Stimulated activated CD8-positive, alpha-beta memory T cell treated with anti-CD3 and anti-CD28 coated beads, Interleukin-4, amount 100 ng/mL, for 4 hours (primary cell): ENCODE measurements at places on chromosomes 7 and 10.

DNA sequence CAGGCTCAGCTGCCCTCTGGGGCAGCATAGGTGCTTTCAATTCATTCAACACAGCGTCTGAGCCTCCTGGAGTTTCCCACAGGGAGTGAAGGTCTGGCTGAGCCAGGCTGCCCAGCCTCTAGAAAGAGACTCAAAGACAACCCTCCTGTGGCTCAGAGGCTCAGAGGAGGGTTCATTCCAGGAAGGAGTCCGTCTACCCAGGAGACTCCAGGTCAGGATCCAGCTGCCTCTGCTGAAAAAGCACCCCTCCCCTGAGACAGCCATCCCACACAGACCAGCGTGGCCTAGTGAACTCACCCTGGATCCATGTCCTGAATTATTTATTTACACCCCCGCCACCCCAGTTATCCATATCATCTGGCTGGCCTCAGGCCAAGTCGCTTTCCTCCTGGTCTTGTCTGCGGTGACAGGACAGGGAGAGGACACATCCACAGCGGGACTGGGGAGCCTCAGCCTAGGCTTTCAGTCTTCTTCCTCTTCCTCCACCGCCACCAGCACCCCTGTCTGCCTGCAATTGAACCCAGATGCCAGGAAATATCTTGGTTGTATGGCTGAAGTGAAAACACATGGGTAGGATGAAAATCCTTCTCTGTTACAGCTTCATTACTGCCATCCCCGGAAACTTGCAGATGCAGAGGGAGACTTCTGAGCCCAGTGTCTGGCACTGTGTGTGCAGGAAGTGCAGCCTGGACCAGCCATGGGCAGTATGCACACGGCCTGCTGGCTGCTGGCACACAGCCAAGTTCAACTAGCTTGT, 44.0 kb upstream of the COL13A1 start:
- DNase-seq, result no peak

- no peak for DNase-seq
Observed at GRCh38 chr10:94239696-94240095, 123.0 kb downstream of the NOC3L start.

DNA sequence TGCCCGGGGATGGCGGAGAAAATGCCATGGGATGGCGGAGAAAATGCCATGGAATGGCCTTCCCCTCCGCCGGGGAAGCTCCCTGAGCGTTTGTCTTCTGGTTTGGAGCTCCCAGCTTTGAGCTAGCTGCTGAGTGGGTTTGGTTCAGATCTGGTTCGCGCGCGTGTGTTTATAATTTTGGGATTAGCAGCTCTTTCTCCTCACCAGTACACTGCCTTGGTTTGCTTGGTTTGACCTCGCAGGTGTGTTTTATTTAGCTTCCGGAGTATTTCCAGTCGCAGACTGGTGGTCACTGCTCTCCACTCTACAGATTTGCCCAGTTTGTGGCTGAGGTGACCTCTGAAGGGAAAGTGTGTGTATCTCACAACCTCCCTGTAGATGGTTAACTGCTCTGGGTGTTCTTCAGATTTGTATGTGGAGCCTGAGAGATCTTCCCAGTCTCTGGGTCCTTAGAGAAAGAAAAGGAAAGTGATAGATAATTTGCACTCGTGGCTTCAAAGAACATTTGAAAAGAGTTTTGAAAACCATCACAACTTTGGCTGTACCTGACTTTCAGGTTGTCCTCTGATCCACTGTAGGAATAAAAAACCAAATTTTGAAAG, 597 bp downstream of the ZNF277 start:
- no peak for DNase-seq

- no peak for DNase-seq
Observed at GRCh38 chr10:118343115-118343514, 991 bp upstream of the FAM204A start.

DNA sequence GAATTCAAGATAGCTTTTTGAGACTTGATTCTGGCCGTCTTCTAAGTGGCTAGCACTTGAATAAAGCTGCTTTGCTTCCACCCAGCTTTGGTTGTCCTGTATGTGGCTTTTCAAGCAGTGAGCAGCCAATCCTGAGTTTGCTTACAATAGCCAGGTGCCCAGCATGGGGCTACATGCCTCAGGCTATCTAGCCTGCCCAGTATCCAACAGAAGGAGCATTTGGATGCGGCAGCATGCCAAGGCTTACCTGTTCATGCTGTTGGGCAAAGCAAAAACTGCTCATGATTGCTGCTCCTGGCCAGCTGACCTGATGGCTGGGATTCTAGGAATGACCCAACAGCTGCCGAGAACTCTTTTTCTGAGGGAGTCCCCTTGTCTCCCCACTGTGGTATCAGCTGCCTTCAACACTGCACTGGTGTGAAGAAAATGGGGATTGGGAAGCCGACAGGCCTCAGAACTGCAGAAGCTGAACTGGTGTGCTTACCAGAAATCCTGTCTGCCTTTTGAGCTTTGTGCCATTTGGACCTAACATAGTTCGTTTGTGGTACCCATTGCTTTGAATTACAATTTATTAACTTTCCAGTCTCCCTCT, 618.9 kb upstream of the IGFBP3 start:
- no peak for DNase-seq

- no peak for DNase-seq
Observed at GRCh38 chr7:109131141-109131540, 561.5 kb downstream of the DNAJB9 start.

GRCh38 chr10:34134602-34135001, 680.5 kb downstream of the PARD3 start:
- DNase-seq, result no peak

DNA sequence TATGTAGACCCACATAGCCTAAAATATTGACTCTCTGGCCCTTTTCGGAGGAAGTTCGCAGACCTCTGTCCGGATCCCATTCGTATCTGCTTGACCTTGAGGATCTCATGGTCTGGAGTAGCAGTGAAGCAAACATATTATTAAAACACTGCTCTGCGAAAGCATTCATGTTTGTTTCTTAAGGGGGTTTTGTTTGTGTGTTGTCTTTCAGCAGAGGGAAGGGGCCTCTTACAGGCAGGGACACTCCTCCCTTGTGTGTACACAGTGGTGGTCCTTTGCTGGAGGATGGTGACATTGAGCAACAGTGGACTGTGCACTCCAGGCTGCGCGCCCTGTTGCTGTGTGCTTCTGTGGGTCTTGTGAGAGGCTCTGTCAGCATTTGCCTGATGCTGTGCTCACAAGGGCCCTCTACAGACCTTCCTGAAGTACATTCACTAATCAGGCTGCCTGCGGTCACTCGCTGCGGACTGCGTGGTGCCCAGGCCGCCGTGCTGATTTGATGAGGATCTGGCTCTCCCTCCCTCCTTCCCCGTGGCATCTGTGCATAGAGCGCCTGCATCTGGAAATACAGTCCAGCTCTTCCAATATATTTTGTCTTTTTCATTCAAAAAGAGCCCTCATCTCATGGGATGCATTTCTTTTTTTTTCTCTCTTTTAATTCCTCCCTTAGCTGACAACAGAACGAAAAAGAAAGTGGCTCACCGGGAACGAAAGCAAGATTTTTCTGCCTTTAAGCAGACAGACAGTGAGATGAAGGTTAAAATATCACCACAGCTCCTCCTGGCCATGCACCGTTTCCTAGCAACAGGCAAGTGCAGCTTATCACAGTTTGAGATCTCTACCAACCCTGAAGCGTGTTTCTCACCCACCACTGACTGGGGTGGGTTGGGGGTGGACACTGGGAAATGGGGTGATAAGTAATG, 135.8 kb downstream of the CNNM2 start:
- DNase-seq, result no peak

GRCh38 chr7:85479918-85480643, 293.2 kb upstream of the SEMA3D start:
- no peak for DNase-seq

DNA sequence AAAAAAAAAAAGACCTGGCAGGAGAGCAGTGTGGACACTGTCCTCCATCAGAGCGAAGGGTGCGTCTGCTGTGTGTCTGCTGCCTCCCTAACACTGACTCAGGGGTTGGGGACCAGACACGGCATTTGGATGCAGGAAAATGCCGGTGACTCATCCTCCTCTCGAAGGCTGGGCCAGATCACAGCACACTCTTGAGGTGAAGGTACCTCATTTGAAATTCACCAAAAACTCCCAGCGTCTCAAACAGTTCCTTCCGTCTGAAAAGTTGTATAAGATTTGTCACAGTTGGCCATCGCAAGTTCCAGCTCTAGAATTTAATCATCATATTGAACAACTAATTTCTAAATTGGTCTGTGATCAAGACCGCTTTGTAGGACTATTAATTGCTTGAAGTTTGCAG, 118.1 kb upstream of the LYZL2 start:
- no peak for DNase-seq

GRCh38 chr10:9796564-9796963, 1221.1 kb upstream of the CELF2 start:
- no peak for DNase-seq

DNA sequence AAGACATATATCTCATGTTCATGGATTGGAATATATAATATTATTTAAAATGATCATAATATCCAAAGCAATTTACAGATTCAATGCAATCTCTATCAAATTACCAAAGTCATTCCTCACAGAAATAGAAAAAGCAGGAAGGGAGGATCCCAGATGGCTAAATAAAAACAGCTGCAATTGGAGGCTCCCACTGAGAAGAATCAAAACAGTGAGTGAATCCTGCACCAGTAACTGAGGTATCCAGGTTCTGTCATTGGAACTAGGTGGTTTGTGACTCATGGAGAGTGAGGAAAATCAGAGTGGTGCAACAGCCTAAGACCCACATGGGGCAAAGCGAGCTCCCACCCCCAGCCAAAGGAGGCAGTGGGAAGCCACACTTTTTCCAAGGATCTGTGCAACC, 128.4 kb downstream of the MTERF1 start:
- DNase-seq, result no peak

DNA sequence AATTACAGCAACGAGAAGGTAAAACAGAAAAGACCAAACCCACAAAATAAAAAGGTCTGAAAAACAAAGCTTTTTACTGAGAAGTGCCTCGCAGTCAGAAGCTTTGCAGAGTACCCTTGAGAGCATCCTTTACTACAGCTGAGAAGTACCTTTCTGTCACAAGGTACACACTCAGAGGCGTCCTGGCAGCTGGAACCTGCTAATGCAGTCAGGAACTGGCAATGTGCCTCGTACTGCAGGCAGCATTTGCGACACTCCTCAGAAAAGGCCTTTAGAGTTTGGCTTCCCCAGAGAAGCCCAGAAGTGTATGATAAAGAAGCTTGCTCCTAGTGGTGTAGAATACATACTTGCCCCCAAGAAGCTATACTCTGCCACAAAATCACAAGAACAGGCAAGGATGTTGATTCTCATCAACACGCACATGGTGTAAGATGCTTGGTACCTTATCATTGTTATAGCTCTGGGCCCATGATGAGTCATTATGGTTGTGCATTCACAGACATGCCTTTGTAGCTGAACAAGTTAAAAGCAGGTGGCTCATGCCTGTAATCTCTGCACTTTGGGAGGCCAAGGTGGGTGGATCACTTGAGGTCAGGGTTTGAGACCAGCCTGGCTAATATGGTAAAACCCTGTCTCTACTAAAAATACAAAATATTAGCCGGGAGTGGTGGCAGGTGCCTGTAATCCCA, 2.0 kb upstream of the GTPBP4 start:
- no peak for DNase-seq

- DNase-seq, result no peak
Observed at GRCh38 chr10:76382381-76382851, 951.0 kb downstream of the LRMDA start.

DNA sequence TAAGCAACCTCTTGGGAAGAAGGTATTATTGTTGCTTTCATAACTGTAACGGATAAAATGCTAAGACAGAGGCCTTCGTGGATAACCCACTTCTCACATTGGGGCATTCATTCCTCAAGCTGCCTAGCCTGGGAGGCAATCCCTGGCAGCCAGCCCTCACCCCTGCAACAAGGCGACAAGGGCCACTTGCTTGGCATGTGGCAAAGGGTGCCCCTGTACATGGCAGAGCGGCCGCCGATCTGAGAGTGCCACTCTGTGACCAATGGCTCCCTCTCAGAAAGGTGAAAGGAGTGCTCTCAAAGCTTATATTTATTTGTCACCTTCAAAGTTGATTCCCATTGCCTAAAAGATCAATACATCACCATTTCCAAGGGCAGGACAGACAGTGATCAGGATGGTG, 31.9 kb downstream of the EBF3 start:
- no peak for DNase-seq

DNA sequence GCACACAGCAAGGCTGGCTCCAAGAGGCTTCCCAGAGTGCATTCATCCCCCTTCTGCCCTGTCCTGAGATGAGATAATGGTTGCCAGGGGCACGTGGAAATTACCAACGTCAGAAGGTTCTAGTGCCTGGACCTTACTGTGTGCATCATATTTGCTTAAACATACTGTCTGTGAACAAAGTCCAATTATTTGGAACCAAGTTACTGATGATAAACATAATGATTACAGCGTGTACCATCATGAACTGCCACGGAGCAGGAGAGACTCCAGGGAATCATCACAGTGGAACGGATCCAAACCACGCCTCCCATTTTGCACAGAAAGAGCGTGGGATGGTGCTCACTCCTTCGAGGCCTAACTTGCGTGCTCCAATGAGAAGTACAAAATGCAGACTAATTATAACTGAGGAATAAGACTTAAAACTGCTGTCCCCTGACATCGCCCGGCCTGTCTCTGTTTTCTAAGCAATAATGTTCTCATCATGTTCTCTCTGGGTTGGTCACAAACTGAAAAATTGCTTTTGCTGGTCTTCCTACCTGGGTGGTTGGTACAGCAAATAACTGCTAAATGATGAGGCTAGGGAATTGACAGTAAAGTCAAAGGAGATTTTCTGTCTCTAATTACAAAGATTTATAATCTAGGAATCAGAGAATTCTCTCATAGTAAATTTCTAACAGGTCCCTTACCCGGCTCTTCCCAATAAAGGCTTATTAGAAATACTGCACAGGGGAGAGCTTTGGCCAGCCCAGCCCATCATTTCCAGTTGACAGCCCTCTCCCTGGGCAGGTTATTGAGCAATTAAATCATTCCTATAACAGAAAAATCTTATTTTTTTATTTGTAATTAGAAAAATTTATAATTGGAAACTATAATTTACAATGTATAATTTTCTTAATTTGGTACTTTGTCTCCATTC, 182.2 kb downstream of the CAMK1D start:
- DNase-seq, result no peak

DNA sequence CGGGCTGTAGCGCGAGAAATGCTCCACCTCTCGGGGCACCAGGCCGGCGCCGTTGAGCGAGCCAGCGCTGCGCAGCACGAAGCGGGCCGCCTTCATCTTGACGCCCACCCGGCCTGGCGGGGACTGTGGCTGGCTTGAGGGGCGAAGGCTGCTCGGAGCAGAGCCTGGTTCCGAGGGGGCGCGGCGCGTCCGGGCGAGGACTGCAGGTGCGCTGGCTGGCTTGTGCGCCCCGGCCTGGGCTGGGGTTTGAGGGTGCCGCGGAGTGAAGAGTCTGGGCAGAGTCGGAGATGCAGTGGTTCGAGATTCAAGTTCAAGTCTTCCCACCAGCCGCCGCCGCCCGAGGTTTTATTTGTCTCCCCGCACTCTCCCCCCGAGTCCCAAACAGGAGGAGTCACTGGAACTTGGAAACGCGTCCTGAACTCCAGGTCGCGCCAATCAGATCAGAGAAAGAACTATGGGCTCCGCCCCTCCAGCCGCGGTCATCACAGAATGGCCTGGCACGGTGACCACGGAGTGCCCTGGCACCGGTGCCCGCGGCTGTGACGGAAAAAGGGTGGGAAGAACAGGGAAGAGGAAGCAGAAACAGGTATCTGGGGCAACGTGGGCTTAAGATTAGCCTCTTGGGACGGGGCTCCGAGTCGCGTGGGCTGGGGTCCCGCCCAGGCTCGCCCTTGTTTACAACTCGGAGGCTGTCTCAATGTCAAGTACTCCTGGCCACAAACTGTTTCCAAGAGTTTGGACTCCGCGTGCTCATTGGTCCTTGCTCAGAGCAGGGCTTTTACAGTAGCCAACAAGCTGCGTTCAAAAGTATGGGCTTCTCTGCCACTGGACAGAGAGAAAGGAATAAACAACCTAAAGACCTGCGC, at the start of gene PDK4:
Gene PDK4, minus strand, starts transcription at position 319 of the 866 bp plus-strand sequence. Its CDS starts 223 bp downstream, at position 96.
- DNase-seq, result no peak
